Femur (tissue), 1 donor: ENCODE measurements at places on chromosomes 5 and 9.

- DNase-seq = no peak
These were observed 415.1 kb upstream of the ADAMTSL1 start for GRCh38 chr9:18058564-18059442.

GRCh38 chr5:176573564-176574296 is 24.6 kb downstream of the CDHR2 start:
- DNase-seq = peak; percentile 54

DNA sequence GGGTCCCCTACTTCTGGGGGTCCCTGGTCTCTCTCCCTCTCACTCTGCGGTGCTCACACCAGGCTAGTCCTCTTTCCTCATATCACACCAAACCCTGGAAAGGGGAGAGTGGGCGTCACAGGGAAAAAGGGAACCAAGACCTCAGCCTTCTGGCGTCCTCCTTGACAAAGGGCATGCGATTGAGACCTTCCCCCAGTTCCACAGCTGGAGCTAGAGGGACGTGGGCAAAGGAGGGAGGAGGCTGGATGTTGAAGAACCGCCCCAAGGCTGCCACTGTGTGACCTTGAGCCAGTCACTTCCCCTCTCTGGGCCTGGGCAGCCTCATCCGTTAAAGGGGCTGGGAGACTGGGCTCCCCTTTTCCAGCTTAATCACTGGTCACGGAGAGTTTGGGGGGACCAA is 18.5 kb upstream of the TOR2A start:
- no peak for DNase-seq

DNA sequence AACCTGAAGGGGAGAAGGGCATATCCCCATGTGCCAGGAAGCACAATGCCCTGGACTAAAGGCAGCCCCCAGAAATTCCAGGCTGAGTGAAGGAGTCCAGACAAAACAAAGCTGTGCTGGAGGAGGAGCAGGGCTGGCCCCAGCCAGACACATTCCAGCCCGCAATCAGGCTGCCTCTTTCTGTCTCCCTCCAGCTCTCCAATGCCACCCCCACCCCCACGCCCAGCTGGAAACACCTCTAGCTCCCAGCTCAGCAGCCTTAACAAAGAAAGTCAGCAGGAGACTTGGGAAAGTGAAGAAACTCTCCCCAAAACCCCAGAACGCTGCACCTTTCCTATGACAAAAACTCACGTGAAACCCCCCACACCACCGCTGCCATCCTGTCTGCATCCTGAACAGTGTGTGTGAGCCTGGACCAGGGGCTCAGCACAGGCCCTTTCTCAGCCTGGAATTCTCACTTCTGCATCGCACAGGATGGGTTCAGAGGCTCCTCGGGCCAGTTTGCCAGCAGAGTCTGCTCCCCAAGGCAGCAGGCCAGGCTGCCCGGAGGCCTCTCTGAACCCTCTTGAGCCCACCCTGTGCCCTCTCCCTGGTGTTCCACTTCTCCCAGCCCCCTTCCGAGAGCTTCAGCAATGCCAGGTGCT is 96.2 kb upstream of the ICE1 start:
- no peak for DNase-seq

GRCh38 chr9:83569326-83569725 is 31.1 kb upstream of the FRMD3 start:
- DNase-seq = peak; percentile 27

GRCh38 chr9:74770508-74771261 is 117.0 kb downstream of the TRPM6 start:
- DNase-seq = no peak

GRCh38 chr9:21598749-21599148 is 116.6 kb upstream of the IFNE start:
- DNase-seq = no peak

DNA sequence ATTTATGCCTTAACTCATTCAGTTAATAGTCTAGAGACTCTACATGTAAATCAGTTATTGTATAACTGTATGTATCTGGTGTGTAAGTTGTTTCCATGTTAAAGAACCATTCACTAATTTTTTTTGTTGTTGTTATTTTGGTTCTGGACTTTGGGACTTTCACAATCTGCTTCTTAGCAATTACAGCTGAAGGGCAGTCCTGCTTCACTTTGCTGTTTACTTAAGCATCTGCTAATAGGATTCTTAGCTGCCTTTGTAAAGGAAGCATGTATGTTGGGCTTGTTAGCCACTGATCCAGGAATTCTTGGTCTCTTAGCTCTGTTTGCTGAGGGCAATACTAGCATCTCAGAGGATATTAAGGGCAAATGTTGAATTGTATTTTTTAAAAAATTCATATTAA is 97.0 kb downstream of the FOCAD start:
- DNase-seq = no peak

- DNase-seq = no peak
These were observed 46.6 kb downstream of the MVB12B start for GRCh38 chr9:126373241-126373640.

- no peak for DNase-seq
These were observed 4.2 kb downstream of the CTXN3 start for GRCh38 chr5:127652952-127653611.
